Epithelial cell of esophagus (primary cell): ENCODE measurements at places on chromosomes 2 and 18.

DNA sequence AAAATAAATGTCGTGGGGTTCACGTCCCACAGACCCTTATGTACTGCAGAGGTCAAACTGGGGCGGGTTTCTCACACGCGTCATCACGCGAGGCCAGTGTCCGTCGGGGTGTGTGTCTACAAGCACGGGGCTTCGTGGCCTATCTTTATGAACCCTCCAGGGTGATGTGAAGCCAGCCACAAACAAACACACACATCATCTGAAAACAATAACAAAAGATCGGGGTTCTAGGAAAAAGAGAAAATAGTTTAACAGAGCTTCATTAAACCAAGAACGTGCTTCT, 23.3 kb downstream of the LDLRAD4 start:
- DNase-seq, result no peak

GRCh38 chr2:128380961-128381938, 62.6 kb upstream of the HS6ST1 start:
- no peak for DNase-seq

GRCh38 chr18:13745696-13746095, 19.2 kb downstream of the RNMT start:
- no peak for DNase-seq

DNA sequence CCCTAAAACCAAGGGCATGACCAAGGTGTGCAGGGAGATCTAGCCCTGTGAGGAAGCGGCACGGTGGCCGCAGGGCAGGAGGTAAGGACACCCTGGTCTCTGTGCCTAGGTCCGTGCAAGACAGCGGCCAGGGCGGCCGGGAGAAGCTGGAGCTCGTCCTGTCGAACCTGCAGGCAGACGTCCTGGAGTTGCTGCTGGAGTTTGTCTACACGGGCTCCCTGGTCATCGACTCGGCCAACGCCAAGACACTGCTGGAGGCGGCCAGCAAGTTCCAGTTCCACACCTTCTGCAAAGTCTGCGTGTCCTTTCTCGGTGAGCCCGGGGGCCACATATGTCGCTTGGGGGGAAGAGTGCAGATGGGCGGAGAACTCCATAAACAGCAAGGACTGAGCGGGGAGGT, 235.4 kb downstream of the ATAD2B start:
- DNase-seq, result no peak
